ENCODE measurements at places on chromosomes 7 and 10. TPM values are rescaled to one million over a fixed set of nuclear protein-coding genes. Genes with fewer than 3 reads are reported as not detected.

DNA sequence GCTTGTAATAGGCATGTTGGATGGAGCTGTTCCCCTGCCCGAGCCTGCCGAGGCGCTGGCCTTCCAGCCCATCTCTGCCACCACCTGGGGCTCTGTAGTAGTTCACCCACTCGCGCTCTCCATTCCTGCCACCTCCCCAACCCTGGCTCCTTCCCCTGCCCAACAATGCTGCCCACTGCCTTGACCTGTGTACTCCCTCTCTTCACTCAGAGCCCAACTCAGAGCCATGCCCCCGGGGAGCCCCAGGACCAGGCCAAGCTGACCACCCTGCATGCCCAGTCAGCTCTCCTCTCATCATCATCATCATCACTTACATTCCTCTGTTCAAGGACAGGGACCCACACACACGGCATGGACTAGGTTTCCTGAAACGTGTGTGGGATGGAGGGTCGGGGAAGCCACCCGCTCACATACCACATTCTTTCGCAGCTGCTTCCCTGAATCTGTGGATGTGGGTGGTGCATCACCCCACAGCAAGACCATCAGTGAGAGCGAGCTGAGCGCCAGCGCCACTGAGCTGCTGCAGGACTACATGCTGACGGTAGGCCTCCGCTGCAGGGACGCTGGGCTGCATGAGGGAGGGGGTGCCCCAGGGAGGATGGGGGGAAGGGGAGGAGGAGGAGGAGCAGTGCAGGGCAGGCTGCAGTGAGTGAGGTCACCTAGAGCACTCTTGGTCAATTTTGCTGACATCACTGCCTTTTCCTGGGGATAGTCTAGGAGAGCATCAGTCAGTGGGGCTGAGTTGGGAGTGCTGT lies 15.6 kb downstream of the NACAD start:
- DNase-seq, result no peak

DNA sequence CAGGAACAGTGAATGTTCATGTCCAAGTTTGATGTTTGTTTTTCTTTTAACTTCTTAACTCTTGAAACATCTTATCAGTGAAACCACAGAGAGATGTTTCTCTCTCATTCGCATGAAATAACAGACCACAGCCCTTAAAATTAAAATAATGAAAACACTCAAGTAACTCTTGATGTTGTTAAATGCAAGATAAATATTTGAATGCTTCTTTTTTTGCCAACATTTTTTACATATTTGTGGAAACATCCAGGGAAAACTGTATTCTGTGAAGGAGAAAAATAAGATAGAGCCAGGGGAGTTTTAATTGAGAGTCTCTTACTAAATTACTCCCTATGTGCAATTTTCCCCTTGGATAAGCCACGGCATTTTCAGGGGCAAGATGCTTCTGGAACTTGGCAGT lies 361.8 kb upstream of the MGMT start:
- no peak for DNase-seq

DNA sequence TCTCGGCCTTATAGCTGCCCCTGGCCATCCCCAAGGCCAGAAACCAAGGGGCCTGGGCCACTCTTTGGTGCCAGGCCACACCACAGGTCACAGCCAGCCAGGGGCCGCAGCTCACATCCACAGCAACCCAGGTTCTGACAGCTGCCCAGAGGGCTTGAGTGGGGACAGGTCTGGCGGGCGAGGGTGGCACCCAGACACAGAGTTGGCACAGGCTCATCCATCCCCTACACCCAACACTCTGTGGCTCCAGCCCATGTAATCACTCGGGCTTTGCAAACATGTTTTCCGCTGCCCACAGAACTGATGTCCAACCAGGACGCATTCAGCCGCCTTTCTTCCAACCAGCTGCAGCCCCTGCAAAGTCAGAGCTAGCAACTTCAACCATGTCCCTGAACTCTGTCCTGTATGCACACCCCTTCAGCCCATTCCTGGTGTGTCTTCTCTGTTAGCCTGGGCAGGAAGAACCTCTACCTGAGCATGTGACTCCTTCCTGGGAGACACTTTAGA lies 57.7 kb upstream of the PPP2R2D start:
- no peak for DNase-seq

DNA sequence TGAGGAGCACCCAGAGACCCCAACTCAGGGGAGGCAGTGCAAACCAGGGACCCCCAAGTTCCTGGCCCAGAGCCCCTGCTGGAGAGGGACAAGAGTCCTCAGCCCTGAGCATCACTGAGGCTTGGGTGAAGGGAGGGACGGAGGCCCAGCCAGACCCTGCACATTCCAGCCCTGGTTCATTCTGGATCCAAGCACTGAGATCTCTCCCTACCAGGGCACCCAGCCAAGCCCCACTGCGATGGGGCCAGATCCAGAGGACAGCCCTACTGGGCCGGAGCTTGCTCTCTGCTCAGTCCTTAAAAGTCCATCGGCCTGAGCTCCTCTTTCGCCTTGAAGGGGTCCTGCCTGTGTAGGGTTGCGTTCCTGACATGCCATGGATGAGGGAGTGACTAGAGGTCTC lies 40.5 kb upstream of the RABGEF1 start:
- DNase-seq, result no peak

DNA sequence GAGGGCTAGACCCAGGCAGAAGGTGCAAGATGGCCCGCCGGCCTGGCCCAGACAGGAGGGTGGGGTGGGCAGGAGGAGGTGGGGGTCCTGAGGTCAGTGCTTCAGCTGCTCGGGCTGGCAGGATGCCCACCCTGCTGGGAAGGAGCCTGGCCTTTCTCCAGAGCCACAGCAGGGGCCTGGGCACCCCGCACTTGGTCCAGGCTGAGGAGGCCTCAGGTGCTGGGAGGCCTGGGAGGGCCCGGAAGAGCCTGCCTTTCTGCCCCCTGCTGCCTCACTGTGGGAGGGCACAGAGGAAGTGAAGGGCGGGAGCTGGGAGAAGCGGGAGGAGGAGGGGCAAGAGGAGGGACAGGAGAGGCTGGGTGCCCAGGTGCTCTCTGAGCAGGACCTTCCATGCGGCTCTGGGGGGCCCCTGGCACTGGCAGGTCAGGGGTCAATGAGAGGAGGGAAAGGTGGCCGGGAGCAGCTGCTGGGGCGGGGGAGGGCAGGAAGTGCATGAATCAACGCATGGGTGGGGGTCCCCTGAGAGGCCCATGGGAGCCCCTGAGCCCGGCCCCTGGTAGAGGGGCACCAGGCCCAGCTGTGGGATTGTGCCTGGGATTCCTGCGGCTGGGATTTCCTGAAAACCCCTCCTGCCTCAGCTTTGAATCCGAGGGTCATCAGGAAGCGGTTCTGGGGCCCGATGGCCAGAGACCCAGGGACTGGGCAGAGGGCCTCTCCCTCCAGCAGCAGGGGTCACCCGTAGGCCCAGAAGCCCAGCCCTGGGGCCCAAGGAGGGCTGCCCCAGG lies 49.9 kb downstream of the PWWP2B start:
- peak; percentile 89 for DNase-seq

- no peak for DNase-seq
Measured at GRCh38 chr7:119967221-119967620, 305.8 kb upstream of the KCND2 start.

GRCh38 chr10:115141254-115141653 lies 48.1 kb downstream of the ATRNL1 start:
- DNase-seq, result no peak

- no peak for DNase-seq
Measured at GRCh38 chr10:70682920-70683600, 10.8 kb downstream of the ADAMTS14 start.

DNA sequence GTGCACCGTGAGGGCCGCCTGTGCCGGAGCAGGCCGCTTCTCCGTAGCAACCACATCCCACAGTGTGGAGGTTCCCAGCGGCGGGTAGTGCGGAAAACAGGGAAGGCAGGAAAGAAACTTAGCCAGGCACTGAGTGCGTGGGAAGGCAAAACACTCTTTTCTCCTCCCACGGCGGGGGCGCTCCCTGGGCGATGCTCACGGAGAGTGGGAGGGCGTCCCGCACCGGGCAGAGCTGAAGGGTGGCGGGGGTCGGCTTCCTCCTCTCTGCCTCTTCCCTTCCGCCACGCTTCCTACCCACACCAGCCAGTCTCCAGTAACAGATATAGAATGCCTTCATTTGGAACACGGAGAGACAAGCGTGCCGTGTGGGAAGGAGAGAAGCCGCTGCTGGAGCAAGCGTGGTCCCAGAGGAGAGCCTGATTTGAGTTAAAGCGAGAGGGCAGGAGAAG lies 252.5 kb downstream of the PAXIP1 start:
- DNase-seq, result no peak

GRCh38 chr7:91491868-91492267 lies 227.6 kb downstream of the FZD1 start:
- no peak for DNase-seq

- peak; percentile 8 for DNase-seq
Measured at GRCh38 chr10:60282771-60283353, 106.8 kb downstream of the ANK3 start.

DNA sequence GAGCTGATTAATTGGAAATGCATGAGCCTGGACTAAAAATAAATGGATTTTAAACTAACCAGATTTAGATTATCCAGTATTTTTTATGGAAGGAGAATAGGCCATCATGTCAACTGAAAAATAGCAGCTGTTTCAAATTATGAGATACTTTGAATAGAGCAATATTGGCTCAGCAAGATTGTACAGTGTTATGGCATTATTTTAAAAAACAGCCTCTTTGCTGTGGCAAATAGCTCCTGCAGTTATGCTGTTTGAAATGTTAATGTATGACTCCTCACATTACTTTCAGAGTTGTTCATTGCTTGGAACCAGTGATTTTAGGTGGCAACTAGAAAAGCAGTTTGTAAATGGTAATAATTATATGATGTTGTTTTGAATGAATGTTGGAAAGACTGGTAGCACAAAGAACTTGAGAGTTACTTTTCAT lies 244.5 kb downstream of the KIAA1217 start:
- DNase-seq, result no peak

DNA sequence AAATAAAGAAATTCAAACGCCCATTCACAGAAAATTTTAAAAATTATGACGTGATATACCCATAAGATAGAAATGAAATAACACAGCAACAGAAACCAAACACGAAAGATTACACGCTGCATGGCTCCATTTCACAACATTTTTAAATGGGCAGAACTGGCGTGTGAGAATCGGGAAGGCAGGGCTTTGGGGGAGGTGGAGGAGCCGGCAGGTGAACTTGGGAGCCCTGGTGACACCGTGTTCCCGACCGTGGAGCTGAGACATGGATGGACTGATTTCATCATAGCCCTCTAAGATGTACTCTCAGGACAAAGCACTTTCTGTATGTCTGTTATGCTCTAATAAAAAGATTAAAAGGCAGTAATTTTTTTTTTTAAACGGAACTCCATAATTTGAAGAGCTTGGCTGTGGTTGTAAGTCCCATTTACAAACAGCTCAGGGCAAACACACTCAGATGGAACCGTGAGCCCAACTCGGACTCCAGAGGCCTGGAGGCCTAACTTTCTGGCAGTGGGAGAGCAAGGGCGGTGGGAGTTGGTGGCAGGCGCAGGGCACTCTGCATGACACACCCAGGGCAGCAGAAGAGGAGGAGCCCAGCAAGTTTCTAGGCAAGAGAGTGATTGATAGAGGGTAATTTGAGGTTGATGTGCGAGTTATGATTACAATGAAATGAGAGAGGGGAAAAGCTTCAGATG lies 203.4 kb downstream of the MAD1L1 start:
- no peak for DNase-seq

DNA sequence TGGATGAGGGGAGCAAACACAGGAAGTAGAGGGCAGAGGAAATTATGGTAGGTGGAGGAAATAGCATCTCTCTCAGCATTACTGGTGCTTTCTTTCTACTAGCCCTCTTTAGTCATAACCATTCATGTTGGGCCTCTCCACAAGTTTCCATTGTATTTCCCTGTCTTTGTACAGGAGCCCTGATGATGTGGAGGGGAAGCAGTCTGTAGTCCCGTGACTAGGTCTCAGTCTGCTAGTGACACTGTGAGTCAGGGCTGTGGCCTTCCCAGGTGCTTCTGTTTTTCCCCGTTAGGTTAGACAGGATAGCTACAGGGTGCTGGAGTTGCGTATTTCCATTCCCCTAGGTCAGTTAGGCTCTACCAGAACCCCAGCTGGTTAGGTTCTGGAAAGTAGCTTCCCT lies 82.9 kb upstream of the NAMPT start:
- DNase-seq, result no peak

- no peak for DNase-seq
Measured at GRCh38 chr10:33453081-33454025, 118.9 kb upstream of the NRP1 start.

GRCh38 chr7:38881015-38881414 lies 28.0 kb downstream of the VPS41 start:
- DNase-seq, result no peak

DNA sequence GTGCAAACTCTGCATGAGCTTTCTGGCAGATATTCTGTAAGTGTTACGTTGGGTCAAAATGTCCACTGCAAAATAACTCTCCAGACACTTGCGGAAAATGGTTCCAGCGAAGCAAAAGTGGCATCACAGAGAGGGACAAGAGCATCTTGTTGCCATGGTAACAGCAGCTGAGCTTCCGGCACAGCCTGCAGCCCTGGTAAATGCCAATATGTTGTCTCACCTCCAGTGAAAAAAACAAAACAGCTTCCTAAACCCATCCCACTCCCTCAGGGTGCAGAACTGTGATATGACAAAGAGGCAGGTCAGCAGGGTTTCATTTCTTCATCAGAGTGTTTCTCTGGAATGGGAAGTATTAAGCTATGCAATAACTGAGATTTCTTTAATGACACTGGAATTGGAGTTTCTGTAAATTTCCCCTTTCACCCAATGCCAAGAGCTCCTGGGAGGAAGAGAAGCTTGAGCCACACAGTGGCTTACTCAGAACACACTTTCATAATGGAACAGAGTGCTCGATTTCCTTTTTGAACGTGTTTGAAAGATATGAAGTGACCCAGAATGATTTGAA lies 65.6 kb downstream of the FOXI2 start:
- no peak for DNase-seq

- DNase-seq, result no peak
Measured at GRCh38 chr7:139242741-139243281, 11.8 kb downstream of the UBN2 start.

Gene SKIDA1
- total RNA-seq, result 0.06 TPM

Gene AMPH
- total RNA-seq, result not detected

Gene NEURL1
- not detected for total RNA-seq

Gene FGL2
- total RNA-seq, result 0.72 TPM

Gene ZNF92
- total RNA-seq, result 34.0 TPM

Gene CCDC6
- 25.4 TPM for total RNA-seq

Gene FAM171A1
- not detected for total RNA-seq

Gene INTS15
- total RNA-seq, result 40.9 TPM

Gene GPR141
- not detected for total RNA-seq

Gene NRP1
- total RNA-seq, result not detected

Gene AQP1
- total RNA-seq, result not detected

Gene RAMP3
- not detected for total RNA-seq

Gene PAXIP1
- 36.3 TPM for total RNA-seq

Gene PHYHIPL
- total RNA-seq, result not detected

Data from OCI-LY7 (cell line).